RWPE1 (cell line): ENCODE measurements at places on chromosomes 1 and 21.

DNA sequence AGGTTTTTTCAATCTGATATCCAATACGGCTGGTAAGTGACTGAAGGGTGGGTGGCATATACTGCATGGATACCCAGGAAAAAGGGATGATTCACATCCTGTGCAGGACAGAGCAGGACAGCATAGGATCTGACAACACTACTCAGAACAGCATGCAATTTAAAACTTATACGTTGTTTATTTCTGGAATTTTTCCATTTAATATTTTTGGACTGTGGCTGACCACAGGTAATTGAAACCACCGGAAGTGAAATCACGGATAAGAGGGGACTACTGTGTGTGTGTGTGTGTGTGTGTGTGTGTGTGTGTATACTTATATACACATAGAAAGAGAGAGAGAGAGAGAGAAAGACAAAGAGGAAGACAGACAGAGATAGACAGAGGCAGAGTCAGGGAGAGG, 23.0 kb downstream of the ERICH3 start:
- DNase-seq: peak; percentile 5

GRCh38 chr1:96992871-96993270, 271.3 kb downstream of the PTBP2 start:
- no peak for DNase-seq

DNA sequence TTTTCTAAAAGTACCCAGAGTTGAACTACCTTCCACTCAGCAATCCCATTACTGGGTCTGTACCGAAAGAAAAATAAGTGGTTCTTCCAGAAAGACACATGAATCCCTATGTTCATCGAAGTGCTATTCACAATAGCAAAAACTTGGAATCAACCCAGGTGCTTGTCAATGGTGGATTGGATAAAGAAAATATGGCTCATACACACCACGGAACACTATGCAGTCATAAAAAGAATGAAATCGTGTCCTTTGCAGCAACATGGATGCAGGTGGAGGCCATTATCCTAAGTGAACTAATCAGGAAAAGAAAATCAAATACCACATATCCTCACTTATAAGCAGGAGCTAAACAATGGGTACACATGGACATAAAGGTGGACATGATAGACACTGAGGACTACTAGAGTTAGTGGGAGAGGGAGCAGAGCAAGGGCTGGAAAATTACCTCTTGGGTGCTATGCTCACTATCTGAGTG, 32.9 kb upstream of the JUN start:
- no peak for DNase-seq

DNA sequence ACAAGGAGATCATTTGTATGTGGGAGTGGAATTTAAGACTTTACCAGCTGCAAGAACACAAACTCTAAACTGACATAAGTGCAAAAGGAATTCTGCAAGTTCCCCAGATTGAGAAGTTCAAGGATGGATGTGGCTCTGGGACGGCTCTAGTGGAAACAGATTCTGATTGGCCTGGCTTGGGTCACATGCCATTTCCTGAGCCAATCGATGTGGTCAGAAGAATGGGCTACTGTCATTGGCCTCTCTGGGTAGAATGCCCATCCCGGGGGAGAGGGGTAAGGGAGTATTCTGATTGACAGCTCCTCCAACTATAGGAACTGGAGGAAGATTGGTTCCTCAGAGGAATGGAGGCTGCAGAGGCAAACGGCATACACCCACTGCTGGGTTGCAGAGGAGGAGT, 6.0 kb upstream of the IFNLR1 start:
- DNase-seq: no peak

GRCh38 chr1:245008761-245009160, 144.4 kb upstream of the HNRNPU start:
- DNase-seq: no peak

- DNase-seq: peak; percentile 24
Observed at GRCh38 chr1:3623441-3624199, 1.2 kb upstream of the TPRG1L start.

- no peak for DNase-seq
Observed at GRCh38 chr1:3333903-3334302, 120.6 kb upstream of the ARHGEF16 start.

- DNase-seq: no peak
Observed at GRCh38 chr21:44089001-44089911, 17.9 kb upstream of the PWP2 start.

DNA sequence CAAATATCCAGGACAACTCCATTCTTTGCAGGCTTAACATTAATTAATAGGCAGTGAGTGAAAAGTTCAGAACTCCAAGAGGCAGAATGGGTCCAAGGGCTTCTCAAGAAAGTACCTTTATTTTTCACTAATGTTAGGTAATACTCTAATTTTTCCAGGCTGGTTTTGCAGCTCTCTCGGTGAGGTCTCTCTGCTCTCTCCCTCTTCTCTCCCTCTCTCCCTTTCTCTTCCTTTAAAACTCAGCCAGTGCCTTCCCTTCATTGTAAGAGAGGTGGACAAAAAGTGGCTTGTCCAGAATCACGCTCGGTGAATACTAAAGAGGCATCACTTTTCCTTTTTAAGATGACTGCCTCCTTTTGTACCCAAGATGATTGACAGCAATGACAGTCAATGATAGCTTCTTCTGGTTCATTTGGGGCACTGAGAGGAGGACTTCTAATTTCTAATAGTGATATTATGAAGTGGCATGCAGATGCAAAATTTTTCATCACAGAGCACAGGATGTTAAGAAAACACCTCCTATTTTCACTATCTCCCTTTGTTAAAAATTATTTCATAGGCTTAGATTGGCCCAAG, 1.3 kb upstream of the CHI3L1 start:
- DNase-seq: no peak

- no peak for DNase-seq
Observed at GRCh38 chr1:154624746-154625643, 17.0 kb upstream of the ADAR start.

DNA sequence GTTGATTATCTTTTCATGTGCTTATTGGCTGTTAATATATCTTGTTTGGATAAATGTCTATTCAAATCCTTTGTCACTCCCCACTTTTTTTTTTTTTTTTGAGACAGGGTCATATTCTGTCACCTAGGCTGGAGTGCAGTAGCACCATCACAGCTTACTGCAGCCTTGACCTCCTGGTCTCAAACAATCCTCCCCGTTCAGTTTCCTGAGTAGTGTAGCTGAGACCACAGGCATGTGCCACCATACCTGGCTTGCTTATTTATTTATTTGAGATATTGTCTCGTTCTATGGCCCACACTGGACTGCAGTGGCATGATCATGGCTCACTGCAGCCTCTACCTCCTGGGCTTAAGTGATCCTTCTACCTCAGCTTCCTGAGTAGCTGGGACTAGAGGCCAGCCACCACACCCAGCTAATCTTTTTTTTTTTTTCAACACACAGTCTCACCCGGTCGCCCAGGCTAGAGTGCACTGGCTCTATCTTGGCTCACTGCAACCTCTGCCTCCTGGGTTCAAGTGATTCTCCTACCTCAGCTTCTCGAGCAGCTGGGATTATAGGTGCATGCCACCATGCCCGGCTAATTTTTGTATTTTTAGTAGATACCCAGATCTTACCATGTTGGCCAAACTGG, 13.9 kb upstream of the MYCL start:
- no peak for DNase-seq
